ENCODE measurements at places on chromosomes 16 and 17. TPM values are rescaled to one million over a fixed set of nuclear protein-coding genes. Genes with fewer than 3 reads are reported as not detected.

TEKT1 gene
- not detected for total RNA-seq

PIRT gene
- total RNA-seq, result not detected

TP53TG3B gene
- not detected for total RNA-seq

DNA sequence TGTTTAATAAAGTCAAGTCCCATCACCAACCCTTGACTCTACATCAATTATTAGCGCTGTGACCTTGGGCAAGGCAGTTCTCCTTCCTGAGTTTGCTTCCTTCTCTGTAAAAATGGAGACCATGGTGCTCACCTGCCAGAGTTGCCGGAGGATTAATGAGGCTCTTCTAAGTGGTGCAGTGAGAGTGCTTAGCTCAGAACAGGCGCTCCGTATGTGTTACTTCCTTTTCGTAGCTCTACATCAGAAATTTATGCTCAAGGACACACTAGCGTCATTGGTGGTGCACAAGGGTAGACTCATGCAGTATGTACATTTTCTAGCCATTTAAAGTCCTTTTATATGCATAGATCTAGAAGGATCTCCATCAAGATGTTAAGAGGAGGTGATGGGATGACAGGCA is 17.4 kb upstream of the CMIP start:
- no peak for DNase-seq

DNA sequence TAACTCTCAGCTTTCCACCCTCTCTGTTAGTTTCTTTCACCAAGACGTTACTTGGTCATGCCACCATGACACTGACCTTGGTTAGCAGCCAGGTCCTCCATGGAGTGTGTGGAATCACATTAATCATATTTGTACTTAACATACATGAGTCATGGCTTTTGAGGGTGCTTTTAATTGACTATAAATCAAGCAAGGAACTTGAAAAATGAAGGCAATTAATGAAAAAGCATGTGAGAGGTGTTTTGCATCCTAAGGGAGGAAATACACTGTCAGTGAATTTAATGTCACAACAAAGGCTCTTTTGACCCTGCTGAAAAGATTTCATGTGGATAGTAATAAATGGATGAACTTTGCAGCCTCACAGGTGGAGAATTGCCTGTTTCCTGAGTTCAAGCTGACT is 240.7 kb downstream of the CDH13 start:
- peak; percentile 39 for DNase-seq

All from Karpas-422 (cell line).